Stimulated activated CD4-positive, alpha-beta T cell treated with anti-CD3 and anti-CD28 coated beads, Interleukin-1b, Interleukin-23, amount 100 ng/mL, for 1 hour (primary cell): ENCODE measurements at places on chromosomes 4 and X.

DNA sequence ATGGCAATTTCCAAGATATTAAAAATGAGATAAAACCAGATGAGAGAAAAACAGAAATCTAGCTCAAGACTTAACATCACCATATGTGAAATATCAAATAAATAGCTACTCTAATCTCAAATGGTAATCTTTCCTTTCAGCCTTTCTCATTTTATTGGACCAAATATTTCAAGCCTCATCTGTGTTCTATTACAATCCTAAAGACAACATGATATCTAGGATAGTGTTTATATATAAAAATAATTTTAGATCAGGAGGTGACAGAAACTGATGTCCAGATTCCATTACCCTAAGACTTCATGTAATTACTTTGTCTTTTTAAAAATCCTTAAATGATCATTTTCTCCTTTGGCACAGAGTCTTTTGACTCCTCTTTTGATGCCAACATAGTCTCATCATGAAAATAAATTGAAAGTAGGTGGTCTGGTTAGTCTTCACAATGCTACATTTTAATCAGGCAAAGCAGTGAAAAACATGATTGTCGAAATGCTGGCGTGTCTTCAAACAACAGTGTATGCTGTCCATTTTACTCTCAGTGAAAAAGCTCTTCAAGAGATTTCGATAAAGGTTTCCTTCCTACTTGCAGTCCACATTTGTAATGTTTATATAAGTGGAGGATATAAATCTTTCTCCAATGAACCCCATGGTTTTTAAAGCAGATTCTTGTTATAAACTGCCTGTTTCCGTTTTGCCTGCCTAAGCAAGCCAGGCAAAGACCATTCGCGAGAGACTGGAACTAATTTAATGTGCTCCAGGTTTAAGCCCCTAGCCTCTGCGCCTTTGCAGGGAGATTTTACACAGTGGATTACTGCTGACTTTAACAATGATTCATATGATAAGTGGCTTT, 169.8 kb downstream of the SCFD2 start:
- DNase-seq: no peak

DNA sequence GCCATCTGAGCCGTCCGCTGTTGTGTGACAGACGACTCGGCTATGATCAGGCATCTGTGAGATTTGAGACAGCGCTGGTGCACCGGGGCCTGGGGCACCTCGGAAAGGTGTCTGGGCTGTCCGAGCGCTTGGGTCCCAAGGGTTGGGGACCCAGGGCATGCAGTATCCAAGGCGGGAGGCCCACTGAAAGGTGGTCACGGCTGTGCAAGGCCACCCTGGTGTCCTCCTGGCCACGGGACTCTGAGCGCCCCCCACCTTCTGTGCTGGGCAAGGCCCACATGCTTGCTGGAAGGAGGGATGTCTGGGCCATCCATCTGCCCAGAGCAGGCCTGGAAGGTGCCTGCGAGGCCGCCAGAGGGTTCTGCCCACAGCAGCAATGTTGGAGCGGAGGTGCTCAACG, 19.9 kb downstream of the TACC3 start:
- no peak for DNase-seq

DNA sequence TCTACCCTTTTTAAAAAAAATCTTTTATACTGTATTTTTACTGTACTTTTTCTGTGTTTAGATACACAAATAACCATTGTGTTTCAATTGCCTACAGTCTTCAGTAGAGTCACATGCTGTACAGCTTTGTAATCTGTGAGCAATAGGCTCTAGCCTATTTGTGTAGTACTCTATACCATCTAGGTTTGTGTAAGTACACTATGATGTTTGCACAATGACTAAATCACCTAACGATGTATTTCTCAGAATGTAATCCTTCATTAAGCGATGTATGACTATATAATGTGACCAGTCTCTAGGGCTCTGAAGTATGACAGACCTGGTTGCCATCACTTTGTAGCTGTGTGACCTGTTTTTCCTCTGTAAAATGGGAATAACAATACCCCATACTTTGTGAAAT, 14.2 kb upstream of the DCAF4L1 start:
- no peak for DNase-seq

DNA sequence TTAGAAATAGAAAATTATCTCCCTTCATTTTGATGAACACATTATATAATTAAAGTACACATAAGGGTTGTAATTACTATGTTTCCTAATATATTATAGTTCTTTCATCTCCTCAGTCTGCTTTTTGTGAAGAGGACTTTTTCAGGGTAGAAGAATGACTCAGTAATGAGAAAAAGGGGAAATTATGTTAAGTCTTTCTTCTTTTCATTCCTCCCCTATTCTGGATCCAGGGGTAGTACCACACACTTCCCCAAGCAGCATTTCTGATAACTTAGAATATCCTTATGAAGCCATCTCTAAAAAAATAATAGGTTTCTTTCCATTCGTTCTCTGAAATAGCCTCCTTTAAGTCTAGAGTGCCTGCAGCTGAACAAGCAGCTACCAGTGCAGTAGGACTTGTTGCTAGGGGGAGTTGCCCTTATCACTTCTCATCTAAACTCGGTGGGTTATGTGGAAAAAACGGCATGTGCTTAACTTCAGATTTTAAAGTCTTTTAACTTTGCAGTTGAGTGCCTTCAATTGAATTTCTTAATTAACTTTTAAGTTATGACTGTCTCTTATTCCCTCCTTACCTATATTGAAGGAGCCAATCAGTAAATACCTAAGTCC, 184.8 kb downstream of the ARHGAP24 start:
- no peak for DNase-seq

- no peak for DNase-seq
Measured at GRCh38 chrX:123743312-123743711, 10.5 kb upstream of the THOC2 start.

DNA sequence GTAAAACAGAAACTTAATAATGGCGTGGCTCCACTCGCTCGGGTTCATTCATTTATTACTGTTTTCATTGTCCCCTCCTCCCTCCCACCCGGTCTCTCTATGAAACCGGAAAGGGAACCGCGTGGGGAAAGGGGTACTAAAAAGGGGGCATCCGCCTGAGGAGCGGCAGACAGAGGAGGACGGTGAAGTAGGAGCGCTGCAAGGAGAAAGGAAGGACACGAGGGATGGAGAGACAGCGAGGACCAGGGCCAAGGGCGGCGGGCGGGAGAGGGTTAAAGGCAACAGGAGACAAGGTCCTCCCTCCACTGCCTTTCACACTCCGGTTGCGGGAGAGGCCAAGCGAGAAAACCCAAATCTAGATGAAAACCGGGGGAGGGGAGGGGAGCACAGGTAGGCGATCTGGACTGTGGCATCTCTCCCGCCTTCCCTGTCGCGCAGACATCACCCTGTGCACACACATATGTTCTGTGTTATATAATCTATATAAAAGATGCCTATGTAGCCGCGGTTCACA, 829 bp downstream of the ELOVL6 start:
- DNase-seq: peak; percentile 24
